ENCODE measurements at places on chromosomes 6 and 20. TPM values are rescaled to one million over a fixed set of nuclear protein-coding genes. Genes with fewer than 3 reads are reported as not detected.
A peak's percentile ranks its signal among the peaks of the same experiment; 100 is the strongest.

Gene ECT2L
- polyA plus RNA-seq, result not detected

Gene MDFI
- polyA plus RNA-seq, result 27.9 TPM

DNA sequence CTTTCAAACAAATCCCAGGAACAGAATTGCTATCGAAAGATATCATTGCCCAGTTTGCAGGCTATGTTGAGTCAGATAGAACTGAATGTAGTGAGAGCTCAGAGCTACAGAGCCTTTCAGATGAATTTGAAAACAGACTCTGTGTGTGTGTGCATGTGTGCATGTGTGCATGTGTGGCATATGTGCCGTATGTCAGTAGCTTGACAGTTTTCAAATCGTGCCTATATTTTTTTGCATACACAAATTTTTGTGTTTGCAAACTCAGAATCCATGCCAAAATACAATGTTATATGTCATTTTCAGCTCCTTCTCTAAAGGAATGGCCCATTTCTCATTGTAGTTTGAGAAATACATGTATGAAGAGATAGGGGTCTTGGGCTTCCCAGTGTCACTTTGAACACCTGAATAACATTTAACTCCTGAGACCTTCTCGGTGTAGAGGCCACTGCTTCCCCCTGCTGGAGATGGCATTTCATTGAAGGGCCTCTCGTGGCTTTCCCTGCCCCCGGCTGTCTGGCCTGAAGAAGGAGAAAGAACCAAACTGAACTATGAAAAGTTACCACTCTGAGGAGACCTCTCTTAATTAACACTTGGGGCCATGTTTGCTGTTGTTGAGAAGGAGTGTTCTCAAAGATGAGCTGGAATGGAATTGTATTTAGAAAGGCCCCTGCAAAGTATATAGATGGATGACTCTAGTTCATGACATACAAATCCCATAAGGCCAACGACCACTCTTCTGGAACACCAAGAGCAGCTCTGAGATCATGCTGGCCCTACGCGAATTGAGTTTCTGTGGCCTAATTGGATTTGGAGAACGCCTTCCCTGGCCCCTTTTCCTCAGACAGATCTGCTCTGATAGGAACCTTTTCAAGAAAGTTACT, 58.7 kb downstream of the VAPB start:
- peak; percentile 64 for DNase-seq

Gene NOL7
- polyA plus RNA-seq, result 144 TPM

DNA sequence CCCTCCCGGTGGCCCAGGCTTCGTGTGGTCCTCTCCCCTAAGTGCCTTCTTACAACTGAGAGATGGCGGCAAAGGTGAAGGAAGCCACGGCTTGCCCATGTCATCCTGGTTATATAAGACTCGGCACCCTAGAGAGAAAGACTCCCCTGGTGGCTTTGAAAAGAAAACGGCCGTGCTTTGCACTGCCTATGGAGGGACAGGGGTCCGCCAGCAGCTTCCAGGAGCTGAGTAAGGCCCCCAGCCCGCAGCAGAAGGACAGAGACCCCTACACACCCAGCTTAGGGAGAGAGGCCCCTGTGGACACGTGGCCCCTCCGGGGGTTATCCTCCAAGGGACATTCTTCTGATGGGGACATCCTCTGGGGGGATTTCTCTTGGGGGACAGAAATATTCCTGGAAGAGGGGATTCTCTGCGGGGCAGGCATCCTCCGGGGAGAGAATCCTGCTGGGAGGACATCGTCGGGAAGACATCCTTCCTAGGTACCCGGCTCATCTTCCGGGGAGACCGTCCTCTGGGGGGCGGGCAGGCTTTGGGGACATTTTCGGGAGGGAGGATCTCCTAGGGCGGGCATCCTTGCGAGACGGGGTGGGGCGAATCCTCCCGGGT, 511 bp upstream of the OGFR start:
- DNase-seq, result no peak

- DNase-seq, result peak; percentile 30
Observed at GRCh38 chr6:19771753-19772336, 65.3 kb upstream of the ID4 start.

DNA sequence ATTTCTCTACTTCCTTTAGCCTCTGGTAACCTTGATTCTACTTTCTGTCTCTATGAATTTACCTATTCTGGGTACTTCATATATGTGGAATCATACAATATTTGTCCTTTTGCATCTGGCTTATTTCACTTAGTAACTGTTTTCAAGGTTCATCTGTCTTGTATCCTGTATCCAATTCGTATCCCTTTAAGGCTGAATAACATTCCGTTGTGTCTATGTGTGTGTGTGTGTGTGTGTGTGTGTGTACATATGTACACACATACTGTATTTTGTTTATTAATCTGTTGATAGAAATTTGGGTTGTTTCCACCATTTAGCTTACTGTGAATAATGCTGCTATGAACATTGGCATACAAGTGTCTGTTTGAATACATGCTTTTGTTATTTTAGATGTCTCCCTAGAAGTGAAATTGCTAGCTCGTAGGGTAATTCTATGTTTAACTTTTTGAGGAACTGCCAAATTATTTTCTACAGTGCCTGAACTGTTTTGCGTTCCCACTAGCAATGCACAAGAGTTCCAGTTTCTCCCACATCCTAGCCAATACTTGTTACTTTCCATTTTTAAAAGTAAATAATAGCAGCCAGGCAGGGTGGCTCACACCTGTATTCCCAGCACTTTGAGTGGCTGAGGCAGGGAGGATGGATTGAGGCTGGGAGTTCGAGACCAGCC, 17.7 kb downstream of the SENP6 start:
- peak; percentile 29 for DNase-seq

DNA sequence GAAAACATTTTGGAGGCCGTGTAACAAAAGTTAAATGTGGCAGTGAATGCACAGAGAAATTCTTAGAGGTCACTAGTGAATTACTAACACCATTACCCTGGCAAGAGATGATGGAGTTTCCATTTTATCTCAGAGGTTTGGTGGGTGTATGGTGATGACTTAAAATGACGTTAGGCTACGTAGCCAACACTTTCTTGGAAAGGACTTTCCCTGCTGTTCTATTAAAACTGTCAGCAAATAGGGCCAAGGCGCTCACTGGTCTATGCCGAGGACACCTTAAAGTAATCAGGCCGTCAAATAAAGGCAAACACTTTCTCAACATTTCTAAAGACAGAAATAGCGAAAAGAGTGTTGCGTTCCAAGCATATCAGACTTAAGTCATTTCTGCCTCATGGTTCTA, 160.8 kb downstream of the GMPR start:
- peak; percentile 63 for DNase-seq

GRCh38 chr6:165605182-165605875, 57.7 kb downstream of the PDE10A start:
- no peak for DNase-seq

- DNase-seq, result no peak
Observed at GRCh38 chr20:62933966-62934365, 4.0 kb upstream of the GID8 start.

Gene USP49
- 5.0 TPM for polyA plus RNA-seq

DNA sequence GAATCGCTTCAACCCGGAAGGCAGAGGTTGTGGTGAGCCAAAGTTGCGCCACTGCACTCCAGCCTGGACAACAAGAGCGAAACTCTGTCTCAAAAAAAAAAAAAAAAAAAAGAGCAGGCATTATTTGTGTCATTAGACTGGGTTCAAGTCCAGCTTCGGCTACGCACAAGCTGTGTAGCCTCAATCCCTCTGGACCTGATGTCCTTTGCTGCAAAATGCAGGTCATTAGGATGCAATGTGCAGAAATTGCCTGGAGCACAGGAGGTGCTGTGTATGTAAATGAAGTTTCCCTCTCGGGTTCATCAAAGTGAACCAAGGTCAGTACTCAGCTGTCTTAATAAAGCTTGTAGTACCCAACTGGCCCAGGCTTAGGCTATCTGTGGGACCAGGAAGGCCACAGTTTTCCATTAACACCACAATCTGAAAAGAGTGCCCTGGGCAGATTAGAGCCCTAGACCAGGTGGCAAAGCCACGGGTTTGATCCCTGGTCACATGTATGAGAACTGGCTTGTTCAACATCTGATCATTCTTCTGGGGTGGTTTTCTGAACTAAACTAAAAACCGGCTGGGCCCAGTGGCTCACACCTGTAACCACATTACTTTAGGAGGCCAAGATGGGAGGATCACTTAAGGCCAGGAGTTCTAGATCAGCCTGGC, 155.3 kb downstream of the ZMYND8 start:
- no peak for DNase-seq

- DNase-seq, result peak; percentile 74
Observed at GRCh38 chr6:18551228-18551627, 164.1 kb downstream of the RNF144B start.

Gene UST
- polyA plus RNA-seq, result 6.5 TPM

Gene PREX1
- 4.5 TPM for polyA plus RNA-seq

Gene WFDC5
- polyA plus RNA-seq, result not detected

GRCh38 chr20:53013847-53014246, 41.7 kb downstream of the TSHZ2 start:
- no peak for DNase-seq

DNA sequence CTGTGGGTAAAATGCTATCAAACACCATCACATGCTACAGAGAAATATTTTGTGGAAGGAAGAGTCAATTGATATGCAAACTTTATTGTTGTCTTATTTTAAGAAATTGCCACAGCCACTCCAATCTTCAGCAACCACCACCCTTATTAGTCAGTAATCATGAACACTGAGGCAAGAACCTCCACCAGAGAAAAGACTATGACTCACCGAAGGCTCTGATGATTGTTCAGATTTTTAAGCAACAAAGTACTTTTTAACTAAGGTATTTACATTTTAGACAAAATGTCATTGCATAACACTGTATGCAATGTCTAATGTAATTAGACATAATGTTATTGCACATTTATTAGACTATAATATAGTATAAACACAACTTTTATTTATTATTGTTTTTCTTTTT, 26.2 kb upstream of the MMP24 start:
- no peak for DNase-seq

Gene TINAG
- polyA plus RNA-seq, result not detected

DNA sequence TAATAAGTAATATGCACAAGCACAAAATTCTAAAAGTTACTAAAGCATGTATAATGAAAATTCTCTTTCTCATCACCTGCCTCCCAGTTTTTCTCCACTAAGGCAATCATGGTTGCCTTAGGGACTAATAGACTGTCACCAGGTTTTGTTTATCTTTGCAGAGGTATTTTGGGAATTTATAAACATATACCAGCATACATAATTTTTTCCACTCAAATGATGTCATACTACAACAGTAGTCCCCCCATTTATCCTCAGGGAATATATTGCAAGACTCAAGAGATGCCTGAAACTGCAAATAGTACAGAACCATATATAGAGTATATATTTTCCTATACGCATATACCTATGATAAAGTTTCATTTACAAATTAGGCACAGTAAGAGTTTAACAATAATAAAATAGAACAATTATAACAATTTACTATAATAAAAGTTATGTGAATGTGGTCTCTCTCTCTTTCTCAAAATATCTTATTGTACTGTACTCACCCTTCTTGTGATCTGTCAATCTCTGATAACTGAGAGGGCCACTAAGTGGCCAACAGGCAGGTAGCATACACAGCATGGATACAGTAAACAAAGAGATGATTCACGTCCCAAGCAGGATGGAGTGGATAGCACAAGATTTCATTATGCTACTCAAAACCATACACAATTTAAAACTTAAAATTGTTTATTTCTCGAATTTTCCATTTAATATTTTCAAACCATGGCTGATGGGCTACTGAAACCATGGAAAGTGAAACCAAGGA, 19.7 kb downstream of the RBL1 start:
- DNase-seq, result no peak

Gene NNAT
- polyA plus RNA-seq, result 1.1 TPM

- no peak for DNase-seq
Observed at GRCh38 chr20:860891-861290, 27.4 kb downstream of the FAM110A start.

GRCh38 chr6:39197521-39197920, 31.8 kb downstream of the KCNK5 start:
- no peak for DNase-seq

DNA sequence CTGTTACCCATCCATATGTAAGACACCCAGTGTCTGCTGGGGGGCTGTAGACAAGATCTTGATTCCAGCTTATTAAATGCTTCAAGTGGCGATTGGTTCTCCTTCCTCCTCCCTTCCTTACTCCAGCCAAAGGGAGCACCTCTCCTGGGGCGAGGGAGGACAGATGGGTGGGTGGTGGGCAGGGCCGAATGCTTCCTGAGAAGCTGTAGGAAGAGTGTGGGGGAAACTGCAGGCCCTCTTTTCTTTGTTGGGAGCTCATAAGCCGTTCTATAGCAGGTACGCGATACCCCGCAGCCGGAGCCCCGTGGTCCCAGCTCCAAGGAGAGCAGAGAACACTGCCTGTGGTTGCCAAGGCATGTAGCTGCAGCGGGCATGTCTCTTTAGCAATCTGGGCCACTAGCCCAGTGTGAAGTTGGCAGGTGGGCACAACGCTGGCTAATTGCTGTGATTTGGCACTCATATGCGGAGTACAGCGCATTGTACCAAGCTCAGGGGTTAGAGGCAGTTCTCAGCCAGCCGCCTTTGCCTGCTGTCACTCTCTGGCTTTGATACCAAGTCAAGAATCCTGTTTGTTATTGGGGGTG, 14.7 kb upstream of the KCNG1 start:
- DNase-seq, result no peak

DNA sequence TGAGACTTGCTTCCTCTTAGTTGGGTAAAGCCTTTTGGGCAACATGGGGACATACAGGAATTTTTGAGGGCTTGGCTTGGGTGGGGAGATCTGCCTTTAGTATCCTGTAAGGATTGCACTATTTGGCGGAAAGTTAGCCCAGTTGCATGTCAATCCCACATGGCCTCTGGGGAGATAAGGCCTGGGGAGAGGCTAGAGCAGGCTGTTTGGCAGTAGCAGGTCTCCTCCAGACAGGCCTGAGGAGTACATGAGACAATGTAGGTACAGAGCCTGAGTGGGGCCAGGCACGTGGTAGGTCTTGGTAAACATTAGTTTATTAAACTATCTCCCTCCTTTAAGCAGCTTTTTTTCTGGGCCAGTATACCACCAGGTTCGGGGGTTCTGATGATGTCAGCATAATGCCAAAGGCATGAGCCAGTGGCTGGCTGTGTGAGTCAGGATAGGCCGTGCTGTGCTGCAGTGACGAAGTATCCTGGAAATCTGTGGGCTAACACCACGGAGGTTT, 147.9 kb downstream of the VEGFA start:
- DNase-seq, result no peak

Gene AVP
- polyA plus RNA-seq, result not detected

- no peak for DNase-seq
Observed at GRCh38 chr6:133743621-133744020, 145.3 kb upstream of the TCF21 start.

Gene RCAN2
- polyA plus RNA-seq, result 55.6 TPM

DNA sequence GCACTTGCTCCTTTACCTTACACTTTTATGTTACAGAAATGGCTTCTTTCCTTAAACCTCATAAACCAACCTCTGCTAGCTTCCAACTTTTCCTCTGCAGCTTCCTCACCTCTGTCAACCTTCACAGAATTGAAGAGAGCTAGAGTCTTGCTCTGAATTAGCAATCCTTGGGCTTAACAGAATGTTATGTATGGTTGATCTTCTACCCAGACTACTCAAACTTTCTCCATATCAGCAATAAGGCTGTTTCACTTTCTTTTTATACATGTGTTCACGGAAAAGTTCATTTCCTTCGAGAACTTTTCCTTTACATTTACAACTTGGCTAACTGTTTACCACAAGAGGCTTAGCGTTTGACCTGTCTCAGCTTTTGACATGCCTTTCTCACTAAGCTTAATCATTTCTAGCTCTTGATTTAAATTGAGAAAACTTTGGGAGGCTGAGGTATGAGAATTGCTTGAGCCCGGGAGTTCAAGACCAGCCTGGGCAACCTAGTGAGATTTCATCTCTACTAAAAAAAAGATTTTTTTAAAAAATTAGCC, 207.3 kb downstream of the BMP7 start:
- DNase-seq, result no peak

GRCh38 chr6:35253249-35253648, 6.3 kb upstream of the ZNF76 start:
- no peak for DNase-seq
